T-helper 9 cell (primary cell): ENCODE measurements at places on chromosomes 3 and 15.

DNA sequence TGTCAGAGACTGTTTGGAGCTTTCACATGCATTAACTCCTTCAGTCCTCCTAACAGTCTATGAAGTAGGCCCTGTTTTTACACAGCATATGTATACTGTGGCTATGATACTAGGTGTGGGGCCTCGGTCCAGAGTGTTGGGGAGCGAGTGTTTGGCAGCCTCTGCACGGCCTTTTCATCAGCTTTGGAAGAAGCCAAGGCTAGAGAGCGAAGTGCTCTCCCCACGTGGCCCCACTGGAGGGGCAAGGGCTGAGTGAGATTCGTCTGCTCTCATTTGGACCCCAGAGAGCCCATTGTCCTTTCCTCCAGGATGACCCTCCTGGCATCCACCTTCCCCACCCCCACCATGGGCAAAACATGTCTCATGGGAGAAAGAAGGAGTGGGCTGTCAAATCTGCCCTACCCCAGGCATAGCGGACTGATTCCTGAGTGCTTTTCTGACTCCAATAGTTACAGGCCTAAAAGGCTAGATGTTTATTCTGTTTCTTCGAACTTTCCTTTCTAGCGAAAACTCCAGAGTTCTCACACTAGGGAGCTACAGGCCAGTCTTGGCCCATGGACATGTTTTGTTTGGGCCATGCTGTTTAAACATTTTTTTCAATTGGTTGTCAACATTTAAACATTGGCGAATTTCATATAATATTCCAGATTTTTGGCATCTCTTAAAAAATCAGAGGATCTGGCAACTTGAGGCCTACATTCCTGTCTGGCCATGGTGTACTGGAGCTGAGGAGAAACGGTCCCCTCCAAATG is 76.0 kb downstream of the EEFSEC start:
- no peak for DNase-seq

DNA sequence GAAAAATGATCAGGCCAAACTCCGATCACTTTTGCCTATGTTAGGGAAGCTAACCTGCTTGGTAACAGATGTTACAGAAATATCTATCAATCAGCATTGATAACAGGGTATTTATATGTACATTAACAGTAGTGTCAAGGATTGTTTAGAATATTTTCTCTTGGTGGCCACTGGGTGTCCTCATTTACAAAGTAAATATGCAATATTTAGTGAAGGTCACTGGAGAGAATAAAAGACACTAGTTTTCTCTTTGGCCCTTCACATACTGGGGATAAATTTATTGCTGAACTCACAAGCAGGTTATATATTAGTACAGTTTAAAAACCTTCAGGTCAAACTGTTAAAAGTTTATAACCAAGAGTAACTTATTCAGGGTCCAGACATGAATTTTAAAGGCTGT is 69.0 kb downstream of the TIGIT start:
- no peak for DNase-seq

DNA sequence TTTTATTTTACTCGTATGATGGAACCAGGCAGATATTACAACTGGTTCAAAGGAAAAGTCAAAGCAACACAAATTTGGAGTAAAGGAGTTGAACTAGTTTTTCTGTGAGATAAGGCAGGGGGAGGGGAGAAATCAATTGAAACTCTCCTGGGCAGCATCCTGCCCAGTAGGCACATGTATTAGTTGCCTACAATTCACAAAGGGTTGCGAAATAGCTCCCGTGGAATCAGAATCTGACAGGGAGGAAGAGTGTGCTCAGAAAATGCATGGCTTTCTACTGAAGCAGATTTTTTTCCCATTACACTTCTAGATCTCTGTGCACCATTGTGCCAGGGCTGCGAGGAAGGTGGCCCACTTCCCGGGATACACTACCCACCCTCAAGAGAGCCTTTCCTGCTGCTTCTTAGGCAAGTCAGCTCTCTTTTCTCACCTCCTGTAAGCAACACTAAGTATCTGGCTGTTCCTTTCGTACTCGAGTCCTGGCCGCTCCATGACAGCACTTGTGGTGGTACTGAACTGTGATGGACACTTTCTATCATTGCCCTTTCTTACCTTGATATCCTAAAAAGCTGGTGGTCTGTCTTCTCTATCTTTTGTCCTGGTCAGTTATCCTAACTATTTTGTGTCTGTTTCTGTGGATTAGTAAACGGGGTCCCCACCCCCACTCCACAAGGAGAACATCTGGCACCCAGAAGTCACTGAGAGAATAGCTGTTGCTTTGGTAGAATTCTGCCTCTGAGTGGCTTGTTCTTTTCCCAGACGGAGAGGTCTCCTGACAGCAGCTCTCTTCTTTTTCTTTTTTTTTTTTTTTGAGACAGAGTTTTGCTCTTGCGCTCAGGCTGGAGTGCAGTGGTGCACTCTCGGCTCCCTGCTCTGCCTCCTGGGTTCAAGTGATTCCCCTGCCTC is 74.8 kb downstream of the RPL39L start:
- DNase-seq = no peak

DNA sequence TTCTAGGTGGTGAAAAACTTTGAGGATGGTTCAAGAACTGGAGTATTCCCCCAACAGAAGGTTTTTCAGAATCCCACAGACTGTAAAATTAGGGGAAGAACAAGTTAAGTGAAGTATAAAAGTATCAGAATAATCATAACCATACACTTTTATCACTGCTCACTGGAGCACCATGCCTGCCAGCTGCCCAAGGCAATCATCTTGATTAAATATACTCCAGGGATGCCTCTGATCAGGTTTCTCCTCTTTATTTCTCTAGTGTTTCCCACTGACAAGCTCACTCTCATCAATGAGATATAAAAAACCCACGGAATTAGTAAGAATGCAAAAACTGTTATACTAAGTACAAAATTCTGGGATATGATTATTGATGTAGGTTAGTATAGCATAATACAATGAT is 108.0 kb downstream of the STAG1 start:
- DNase-seq = no peak

DNA sequence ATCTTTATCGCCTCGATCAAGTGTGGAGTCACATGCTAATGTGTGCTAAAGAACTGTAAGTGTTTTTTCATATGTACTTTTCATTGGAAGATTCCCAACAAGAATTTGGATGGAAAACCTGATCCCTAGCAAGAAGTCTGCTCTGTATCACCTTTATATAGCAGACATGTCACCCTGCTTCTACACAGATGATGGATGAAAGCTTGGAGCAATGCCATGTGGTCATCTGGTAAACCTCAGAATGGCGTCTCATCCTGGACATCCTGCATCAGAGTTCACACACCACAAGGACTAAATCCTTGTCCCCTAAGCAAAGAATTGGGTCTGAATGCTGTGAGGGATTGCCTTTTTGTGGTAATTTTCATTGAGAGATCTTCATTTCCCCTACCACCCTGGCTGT is 42.1 kb upstream of the CTDSPL start:
- DNase-seq = no peak

DNA sequence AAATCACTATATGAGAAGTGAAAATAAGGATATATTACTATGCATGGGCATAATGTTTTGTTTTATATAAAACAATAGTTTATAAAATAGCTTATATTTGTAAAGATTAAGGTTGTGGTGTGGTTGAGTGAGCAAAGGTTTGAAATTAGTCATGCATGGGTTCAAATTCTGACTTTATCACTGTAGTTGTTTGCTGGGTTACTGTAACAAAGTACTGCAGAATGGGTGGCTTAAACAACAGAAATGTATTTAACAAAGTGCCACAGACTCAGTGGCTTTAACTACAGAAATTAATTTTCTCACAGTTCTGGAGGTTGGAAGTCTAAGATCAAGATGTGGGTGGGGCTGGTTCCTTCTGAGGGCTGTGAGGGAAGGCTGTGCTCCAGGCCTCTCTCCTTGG is 184.8 kb upstream of the THRB start:
- no peak for DNase-seq

DNA sequence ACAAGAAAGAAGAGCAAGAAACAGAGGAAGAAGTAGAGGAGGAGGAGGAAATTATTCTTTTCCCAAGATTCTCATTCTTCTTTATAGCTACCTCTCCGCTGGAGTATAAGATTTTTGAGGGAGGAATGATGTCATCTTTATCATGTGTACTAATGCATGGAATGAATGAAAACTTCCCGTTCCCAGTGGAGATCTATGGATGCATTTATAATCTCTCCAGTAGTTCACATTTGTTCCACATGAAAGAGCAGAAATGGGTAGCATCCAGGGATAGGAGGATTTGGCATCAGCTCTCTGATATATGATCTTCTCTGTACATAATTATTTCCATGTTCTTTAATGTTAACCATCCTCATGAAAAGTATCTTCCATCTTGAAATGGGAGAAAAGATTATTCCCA is 244.4 kb downstream of the ADAMTSL3 start:
- no peak for DNase-seq

GRCh38 chr3:138941259-138941885 is 5.6 kb downstream of the FOXL2 start:
- DNase-seq = no peak

DNA sequence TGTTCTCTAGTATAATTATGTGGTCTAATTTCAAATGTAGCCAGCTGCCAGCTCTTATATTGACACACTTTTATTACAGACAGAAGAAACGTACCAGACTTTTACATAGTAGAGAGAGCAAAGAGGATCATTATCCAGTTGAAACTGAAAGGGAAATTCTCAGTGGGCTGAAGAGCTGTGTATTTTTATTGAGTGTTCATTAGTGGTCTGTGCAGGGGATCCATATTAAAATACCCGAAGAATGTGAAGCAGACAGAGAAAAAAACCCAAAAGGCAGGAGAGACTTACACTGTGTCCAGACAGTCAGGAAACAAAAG is 41.3 kb downstream of the MYRIP start:
- no peak for DNase-seq

GRCh38 chr3:58746758-58747157 is 80.2 kb upstream of the FAM3D start:
- no peak for DNase-seq

- DNase-seq = no peak
Observed at GRCh38 chr3:129605922-129606635, 397 bp downstream of the PLXND1 start.

GRCh38 chr15:80679167-80679803 is 15.8 kb upstream of the ABHD17C start:
- DNase-seq = no peak

- no peak for DNase-seq
Observed at GRCh38 chr3:43400167-43400566, 113.8 kb downstream of the SNRK start.

GRCh38 chr3:42802876-42803413 is 1.3 kb downstream of the HIGD1A start:
- no peak for DNase-seq

GRCh38 chr3:110193074-110193473 is 855.7 kb upstream of the DPPA4 start:
- DNase-seq = no peak

DNA sequence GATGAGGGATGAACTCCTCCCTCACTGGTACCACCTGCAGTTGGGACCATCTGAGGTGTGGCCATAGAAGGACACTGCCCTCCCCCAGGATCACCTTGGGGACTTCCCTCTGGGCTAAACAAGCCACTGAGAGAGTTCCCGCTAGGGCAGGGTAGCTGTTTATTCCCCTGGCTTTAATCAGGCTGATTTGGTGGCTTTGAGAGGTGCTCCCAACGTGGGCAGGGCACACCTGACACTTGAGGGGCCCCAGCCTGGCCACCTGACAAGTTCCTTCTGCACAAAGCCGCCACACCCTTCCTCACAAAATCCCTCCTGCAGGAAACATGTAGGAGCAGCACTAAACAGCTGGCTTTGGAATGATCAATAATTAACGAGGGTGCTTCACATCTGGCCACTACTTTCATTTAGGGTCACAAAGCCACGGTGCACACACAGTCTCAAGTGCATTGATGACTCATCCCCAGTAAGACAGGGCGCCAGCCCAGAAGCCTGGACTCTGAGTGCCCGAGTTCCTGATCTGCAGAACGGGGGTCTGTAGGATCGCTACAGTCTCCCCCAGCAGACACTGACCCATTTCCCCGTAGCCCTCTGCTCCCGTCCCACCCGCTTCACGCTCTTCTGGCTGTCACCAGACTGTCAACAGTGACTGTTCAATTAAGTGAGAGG is 75.1 kb downstream of the ATP10A start:
- DNase-seq = no peak

GRCh38 chr3:49791571-49791970 is 5.2 kb upstream of the IP6K1 start:
- no peak for DNase-seq
